ENCODE measurements at places on chromosomes 13 and 19.
A peak's percentile ranks its signal among the peaks of the same experiment; 100 is the strongest.

- no peak for DNase-seq
These were observed 1.0 kb downstream of the HIF3A start for GRCh38 chr19:46297700-46298478.

DNA sequence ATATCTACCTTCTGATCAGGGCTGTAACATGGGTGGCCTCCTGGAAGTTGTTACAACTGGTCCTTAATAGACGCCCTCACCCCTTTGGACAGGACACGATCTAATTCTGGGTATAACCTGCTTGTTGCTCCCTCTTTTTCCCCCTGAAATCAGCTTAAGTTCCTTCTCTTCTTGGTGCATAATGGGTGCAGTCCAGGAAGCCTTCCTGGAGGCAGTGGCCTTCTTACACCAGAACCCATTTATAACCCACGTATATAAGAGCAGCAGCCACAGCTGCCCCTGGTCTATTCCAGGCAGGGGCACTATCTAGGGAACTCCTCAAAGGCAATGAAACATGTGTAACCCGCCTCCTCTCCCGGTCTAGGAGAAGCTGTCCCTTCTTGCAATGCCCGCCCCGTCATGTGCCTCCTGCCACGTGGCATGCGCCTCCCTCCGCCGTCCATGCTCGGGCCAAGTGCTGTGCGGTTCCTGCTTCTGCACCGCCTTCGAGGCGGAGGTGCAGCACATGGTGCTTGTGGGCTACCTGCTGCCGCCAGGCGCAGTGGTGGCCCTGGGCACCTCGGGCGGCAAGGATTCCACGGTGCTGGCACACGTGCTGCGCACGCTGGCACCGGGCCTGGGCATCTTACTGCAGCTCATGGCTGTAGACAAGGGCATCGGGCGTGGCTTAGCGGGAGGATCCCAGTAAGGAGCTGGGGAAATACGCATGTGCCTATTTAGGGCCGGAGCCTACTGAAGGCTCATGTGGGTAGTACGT lies 27.3 kb downstream of the ZNF175 start:
- no peak for DNase-seq

- DNase-seq: no peak
These were observed 46.2 kb downstream of the ACTN4 start for GRCh38 chr19:38693380-38694223.

GRCh38 chr13:27791901-27792392 lies 336 bp upstream of the GSX1 start:
- no peak for DNase-seq

DNA sequence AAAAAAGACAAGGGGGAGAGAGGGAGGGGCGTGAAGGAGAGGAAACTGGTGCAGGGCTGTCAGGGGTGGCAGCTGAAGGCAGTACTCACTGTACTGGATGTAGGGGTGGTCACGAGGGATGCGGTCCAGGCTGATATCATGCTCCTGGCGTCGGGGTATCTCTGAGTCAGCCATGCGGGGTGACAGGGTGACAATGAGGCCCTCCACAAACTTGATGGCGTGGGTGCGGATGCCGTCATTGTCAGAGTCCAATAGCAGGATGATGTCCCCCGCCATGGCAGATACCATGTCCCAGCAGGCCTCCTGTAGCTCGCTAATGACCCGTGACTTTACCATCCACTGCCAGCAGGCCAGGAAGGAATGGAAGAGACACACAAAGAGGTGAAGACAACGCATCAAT lies 15.3 kb downstream of the SYMPK start:
- DNase-seq: no peak

- no peak for DNase-seq
These were observed 10.5 kb downstream of the STOML3 start for GRCh38 chr13:38979891-38980749.

- DNase-seq: no peak
These were observed 115.8 kb downstream of the KATNAL1 start for GRCh38 chr13:30191491-30192100.

GRCh38 chr13:93690139-93690538 lies 463.5 kb downstream of the GPC6 start:
- DNase-seq: no peak

DNA sequence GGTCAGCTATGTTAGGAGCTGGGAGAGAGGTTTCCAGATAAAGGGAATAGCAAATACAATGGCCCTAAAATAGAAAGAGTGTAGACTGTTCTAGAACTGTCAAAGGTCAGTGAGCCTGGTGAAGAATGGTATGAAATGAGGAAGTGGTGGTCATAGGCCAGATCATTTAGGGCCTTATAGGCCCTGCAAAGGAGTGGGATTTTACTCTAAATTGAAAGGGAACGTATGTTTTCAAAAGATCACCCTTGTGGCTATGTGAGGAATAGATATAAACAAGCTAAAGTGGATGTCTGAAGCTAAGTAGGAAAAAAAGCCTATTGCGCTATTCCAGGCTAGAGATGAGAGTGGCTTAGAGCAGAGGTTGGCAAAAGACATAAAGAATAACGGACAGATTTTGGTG lies 70.7 kb upstream of the TDRD3 start:
- no peak for DNase-seq

GRCh38 chr13:18952225-18953016 lies 229.2 kb downstream of the TUBA3C start:
- DNase-seq: no peak

- DNase-seq: no peak
These were observed 496.7 kb downstream of the EFNB2 start for GRCh38 chr13:106038752-106039151.

DNA sequence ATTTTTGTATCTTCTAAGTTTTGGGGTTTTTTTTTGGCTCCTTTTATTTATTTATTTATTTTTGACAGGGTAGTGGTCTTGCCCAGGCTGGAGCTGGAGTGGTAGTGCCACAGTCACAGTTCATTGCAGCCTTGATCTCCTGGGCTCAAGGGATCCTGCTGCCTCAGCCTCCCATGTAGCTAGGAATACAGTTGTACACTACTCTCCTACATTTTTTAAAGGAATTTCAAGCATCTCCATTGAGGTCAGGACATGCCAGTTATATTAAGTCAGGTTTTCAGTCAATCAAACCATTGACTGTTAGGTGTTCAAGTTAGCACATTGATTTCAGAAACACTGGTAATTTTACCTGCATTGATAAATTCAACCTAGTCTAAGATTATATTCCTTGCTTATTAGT lies 480.5 kb upstream of the SPRY2 start:
- DNase-seq: no peak

DNA sequence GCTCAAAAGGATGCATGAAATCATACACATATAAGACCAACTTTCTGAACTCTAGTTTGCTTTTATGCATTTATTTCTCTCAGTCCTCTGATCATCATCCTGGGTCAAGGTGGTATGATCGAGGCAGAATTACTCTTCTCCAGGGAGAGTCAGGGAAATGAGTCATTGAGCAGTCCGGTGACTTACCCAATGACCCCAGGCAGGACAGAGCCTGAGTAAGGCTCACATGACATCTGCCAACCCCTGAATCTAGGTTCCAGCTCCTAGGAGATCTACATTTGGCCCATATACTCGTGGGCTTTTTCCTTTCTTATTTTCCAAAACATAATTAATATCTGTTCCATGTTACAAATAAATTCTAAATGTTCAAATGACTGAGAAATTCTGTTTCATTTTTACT lies 502.3 kb downstream of the FOXO1 start:
- no peak for DNase-seq

DNA sequence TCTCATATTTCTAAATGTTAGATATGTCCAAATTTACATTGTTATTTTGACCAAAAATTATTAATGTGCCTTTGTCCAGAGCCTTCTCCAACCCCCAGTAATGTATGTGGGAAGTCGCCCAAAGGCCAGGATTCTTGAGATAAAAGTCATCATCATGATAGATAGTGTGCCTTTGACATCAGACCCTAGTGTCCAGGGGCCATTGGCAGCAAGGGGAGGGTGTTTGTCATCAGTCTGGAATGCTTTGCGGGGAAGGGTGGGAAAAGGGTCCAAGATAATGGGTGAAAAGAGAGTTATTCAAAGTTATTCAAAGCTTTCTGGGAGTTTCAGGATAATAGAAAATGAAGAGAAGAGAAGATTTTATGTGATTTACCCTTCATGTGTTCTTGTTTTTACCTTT lies 909.5 kb upstream of the GPC6 start:
- DNase-seq: no peak

DNA sequence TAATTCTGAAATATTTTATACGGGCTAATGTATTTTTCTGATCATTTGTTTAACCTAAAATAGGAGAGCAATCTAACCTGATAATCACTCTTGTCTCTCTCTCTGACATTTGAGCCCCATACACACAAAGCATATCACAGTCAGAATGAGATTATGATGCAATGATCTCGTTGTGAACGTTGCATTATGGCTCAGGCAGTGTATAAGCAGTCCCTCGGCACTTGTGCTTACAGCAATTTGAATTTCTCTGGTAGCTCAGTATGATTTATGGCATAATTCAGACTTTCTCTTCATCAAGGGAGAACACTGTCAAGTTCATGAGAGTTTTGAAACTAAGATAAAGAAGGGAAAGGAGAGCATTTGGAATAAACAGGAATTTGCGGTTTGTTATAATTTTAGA lies 256.1 kb downstream of the DACH1 start:
- no peak for DNase-seq

GRCh38 chr13:93045836-93046235 lies 180.8 kb upstream of the GPC6 start:
- DNase-seq: no peak

GRCh38 chr13:66563076-66563475 lies 667.1 kb downstream of the PCDH9 start:
- DNase-seq: no peak

DNA sequence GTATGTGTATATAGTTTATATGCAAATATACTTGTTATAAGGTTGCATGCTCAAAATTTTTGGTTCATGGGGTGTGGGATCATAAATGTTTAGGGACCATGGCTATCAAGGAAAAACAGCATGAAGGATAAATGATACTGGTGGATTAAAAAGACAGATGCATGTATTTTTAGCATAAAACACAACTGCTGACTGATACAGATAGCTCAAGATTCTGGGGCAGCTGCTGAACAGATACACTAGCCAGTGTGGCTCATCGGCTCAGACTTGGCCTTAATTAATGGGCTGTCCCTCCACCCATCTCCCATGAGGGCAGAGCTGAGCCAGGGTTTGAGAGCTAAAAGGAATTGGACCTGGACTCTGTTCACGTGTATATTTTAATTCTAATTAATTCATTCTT lies 11.4 kb downstream of the ALOX5AP start:
- DNase-seq: no peak

DNA sequence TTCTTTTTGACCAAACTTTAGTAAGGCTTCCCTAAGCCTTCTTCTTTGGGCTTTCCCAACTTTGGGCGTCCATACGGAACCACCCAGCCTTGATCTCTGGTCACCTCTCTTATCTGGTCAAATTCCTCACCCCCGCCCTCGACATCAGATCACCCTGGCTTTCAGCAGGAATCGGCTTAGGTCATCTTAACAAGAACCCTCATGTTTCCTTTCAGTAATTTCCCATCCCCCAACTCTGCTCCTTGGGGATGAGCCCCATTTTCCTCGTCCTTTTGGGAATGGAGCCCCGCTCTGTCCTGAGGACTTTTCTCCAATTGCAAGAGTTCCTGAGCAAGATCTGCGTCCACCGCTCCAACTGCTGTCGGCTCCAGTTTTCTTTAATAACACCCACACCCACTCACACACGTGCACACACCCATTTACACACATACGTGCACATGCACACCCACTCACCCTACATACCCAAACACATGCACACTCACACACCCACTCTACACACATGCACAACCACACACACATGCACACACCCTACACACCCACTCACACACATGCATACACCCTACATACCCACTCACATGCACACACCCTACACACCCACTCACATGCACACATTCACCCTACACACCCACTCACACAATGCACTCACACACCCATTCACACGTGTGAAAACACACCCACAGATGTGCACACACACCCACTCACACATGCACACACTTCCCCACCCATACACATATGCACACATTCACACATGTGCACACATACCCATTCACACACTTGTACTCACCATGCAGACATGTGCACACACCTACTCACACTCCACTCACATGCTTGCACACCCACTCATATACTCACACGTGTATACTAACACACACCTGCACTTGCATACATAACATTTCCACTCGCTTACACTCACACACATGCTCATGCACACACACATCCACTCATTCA lies 87.0 kb upstream of the TM9SF2 start:
- DNase-seq: no peak

GRCh38 chr13:65911546-65912193 lies 1318.5 kb downstream of the PCDH9 start:
- no peak for DNase-seq

- no peak for DNase-seq
These were observed 9.9 kb downstream of the ZNF665 start for GRCh38 chr19:53183146-53183764.

- DNase-seq: no peak
These were observed at the start of gene MAB21L1 for GRCh38 chr13:35475960-35476943. Gene MAB21L1, minus strand, starts transcription at chr13:35476689. Its CDS starts 551 bp downstream, at chr13:35476138.

- DNase-seq: peak; percentile 82
These were observed 17.5 kb upstream of the MEIS3 start for GRCh38 chr19:47436712-47437401.

- DNase-seq: no peak
These were observed at the start of gene UBE2M for GRCh38 chr19:58558066-58558622. Gene UBE2M, minus strand, starts transcription at chr19:58558611. Its CDS starts 230 bp downstream, at chr19:58558381.

GRCh38 chr19:15448778-15449619 lies 757 bp downstream of the WIZ start:
- no peak for DNase-seq

GRCh38 chr13:46473806-46474205 lies 79.2 kb upstream of the LRCH1 start:
- DNase-seq: no peak

DNA sequence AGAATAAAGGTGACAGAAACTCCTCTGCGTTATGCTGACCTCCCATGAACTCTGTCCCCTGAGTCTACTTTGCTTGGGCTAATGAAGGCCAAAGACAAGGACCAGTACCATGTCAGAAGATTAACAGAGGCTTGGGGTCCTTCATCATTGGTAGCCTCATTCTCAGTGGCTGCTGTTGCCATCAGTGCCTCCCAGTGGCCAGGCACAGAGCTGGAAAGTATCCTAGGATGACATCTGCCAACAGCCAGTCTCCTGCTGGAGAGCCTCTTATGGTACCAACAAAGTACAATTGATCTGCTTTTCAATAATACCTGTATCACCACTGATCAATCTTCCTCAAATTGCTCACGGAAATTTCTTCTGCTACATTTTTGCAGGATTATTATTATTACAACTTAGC lies 281.6 kb downstream of the DNAJC15 start:
- no peak for DNase-seq

DNA sequence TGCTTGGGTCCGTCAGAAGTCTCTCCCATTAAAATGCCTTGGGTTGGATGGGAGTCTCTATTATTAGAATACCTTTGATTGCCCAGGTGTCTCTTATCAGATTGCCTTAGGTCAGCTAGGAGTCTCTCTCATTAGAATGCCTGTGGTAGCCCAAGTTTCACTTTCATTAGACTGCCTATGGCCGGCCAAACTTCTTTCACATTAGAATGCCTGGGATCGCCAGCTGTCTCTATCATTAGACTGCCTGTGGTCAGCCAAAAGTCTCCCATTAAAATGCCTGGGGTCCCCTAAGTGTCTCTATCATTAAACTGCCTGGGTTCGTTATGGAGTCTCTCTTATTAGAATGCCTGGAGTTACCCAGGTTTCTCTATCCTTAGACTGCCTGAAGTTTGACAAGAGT lies 1476.7 kb downstream of the UQCRFS1 start:
- DNase-seq: no peak
